NCI-H1694 treated with DMSO at 0.1 percent for 48 hours (cell line): ENCODE measurements at places on chromosomes 2 and 18.

GRCh38 chr2:239223310-239224198 is 177.3 kb downstream of the HDAC4 start:
- no peak for DNase-seq

GRCh38 chr2:193505620-193506019 is 1310.9 kb upstream of the TMEFF2 start:
- DNase-seq = no peak

- DNase-seq = no peak
Observed at GRCh38 chr2:108454440-108454839, 5.4 kb downstream of the GCC2 start.

DNA sequence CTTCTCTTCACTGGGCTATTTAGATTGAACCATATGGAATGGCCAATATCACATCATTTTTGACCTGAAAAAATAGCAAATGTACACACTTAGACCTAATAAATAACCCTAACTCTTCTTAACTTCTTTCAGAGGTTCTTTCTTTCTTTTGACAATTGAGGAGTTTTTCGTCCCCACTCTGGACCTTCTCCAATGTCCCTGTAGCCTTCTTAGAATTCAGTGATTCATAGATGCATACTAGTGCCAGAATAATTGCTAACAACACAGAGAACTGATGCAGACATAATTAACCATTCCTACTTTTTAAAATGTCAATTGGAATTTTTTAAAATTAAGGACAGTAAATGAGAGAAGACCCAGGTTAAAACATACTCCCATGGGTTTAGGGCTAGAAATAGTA is 20.0 kb downstream of the DAPL1 start:
- no peak for DNase-seq

DNA sequence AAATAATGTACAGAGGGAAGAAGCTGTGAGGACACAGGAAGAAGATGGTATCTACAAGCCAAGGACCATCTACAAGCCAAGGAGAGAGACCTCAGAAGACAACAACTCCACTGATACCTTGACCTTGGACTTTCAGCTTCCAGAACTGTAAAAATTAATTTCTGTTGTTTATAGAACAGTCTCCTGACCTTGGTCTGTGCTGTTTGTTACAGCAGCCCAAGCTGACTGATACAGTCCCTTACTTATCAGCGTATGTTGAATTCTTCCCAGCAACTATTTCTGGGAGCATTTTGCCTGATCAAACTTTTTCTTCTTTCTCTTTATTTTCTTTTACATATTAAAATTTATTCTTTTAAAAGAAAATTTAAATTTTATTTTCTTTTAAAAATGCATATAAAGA is 47.8 kb upstream of the IGFBP2 start:
- DNase-seq = no peak

DNA sequence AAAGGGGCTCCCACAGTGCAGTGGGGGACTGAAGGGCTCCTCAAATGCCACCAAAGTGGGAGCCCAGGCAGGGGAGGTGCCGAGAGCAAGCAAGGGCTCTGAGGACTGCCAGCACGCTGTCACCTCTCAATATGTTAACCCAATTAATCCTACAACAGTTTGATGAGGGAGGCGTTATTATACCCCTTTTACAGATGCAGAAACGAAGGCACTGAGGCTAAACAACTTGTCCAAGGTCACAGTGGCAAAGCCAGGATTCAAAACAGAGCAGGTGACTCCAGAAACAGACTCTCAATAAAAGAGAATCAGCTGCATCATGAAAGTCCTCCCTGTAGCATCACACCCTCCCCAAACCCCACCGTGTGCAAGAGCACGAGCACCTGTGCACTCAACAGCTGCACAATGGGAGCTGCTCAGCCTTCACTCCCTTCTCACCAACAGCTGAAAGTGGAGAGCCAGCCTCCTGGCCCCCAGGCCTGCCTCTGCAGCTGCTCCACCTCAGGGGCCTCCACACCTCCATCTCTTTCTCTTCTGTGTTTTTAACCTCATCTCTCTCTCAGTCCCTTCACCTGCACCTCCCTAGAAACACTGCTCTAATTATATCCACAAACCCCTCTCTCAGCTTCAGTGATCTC is 8.1 kb downstream of the NPC1 start:
- no peak for DNase-seq

DNA sequence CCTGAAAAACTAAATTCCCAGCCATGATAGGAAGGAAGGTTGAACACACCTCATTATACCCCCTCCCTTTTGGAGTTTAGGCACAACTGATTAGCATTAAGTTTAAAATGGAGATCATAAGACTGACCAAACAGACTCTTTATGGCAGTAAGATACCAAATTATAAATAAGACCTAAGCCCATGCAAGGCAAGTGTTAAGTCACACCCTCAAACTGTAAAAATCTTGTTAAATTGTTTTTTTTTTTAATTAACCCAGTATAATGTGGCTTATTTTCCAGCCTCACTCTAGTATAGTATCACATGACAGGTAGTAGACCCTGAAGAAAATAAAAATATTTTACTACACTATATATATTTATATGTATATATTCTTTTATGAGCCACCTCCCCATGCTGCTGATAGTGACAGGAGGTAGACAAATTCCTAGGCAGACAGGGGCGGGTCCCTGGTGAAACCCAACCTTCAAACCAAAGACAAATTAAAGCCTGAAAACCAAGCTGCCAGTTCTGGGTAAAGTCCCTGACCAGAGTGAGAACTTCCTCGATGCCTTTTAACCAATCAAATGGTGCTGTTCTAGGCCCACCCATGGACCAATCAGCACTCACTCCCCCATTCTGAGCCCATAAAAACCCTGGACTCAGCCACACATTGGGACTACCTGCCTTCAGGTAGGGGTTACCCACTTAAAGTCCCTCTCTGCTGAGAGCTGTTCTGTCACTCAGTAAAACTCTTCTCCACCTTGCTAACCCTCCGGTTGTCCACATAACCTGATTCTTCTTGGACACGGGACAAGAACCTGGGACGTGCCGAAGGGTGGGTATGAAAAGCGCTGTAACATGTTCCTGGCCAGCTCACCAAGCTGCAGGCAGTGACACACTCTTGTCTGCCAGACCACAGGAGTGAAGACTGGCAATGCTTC is 123.9 kb upstream of the B3GNT2 start:
- no peak for DNase-seq

DNA sequence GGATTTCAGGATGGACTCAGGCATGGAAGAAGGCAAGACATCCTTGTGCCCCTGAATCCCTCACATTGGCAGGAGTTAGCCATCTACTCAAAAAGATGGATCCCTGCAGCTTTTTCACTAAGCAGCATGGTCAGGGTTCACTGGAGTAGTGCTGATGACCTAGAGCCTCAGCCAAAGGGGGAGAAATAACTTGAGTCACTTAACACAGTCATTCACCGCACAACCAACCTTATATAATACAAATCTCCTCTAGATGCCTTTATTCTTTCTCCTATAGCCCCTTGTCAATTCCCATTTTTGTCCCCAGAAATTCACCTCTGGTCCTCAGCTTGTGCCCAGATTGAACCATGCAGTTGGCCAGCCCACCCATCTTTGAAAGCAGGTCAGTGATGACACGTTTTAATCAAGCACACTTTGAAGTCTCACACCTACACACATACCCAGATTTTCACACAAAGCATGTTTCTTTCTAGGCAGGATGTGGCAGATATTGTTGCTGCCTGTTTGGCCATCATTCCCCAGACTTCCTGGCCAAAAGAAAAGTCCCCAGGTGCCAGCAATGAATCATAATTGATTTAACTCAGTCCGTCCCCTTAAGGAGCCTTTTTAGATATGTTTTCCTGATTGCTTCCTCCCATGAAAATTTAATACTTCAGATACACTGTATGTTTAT is 84.2 kb downstream of the LBH start:
- no peak for DNase-seq

- DNase-seq = no peak
Observed at GRCh38 chr2:195651046-195651445, 6.0 kb upstream of the SLC39A10 start.

DNA sequence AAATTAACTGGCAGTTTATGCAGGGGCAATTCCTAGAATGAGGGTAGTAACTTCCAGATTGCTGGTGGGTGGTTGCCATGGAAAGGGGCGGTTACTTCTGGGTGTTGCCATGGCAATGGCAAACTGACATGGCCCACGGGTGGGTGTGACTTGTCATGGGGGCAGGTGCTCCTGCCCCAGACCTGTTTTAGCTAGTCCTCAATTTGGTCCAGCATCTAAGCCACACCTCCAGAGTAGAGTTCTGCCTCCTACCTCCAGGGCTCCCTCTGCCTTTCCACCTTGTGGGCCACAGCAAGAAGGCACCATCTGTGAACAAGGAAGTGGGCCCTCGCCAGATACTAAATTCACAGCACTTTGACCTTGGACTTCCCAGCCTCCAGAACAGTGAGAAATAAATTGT is 148.7 kb downstream of the TFCP2L1 start:
- no peak for DNase-seq

DNA sequence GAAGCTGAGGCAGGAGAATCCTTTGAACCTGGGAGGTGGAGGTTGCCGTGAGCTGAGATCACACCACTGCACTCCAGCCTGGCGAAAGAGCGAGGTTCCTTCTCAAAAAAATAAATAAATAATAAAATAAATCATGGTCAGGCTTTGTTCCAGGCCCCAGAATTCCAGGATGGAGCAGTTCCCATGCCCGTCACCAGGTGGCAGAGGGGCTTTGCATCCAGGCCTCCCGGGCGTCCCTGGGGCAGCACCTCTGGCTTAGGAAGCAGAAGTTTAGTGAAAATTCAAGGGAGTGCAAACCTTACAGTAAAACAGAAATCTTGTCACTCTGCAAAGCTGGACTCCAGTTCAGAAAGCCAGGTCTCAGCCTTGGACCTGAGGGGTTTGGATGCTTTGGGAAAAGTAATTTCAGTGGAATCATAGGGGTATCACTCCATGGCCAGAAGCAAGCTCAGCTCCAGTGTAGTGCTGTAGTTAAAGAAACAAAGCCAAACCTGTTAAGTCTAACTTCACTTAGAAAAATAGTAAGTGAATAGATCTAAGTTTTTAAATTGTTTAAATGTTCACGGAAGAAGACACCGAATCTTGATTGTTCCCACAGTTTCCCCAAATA is 512.7 kb downstream of the CMPK2 start:
- DNase-seq = peak; percentile 49

DNA sequence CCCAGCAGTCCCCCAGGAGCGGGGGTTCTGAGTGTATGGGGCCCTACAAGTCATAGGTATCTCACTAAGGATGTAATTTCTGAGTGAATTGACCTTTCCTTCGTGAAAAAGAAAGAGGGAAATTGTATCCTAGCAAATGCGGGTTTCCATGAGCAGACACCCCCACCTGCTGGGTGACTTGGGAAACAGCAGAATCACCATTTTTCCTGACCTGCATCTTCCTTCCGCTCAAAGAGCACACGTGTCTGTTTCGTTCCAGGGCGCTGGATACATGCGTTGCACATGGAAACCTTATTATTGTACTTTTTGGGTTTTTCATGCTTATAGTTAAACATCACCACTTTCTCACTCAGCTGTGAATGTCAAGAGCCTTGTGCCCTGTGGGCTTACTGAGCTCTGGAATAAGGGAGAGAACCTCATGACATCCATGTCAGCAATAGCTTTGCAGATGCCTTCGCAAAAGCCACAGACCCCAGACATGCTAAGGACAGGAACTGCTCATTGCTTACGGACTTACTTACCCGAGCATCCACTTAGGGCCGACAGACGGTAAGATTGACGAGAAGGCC is 132.8 kb downstream of the TPO start:
- DNase-seq = peak; percentile 39

GRCh38 chr2:110852541-110853263 is 120.3 kb downstream of the ACOXL start:
- DNase-seq = no peak

DNA sequence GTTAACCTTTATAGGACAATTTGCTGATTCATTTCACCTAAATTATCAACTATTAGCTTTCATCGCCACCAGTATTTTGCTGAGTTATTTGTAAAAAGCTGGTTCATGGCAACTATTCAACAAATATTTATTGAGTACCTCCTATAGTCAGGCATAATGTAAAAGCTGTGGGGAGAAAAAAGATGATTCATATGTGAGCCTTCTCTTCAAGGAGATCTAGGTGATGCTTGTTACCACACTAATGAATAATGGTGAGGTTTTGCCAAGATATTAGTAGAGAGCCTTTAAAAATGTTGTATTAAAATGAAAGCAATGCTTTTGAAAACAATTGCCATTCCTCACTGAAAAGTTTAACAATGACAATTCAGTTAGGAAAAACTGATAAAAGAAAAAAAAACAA is 187.8 kb downstream of the ANKRD44 start:
- no peak for DNase-seq

- DNase-seq = no peak
Observed at GRCh38 chr2:219282943-219283581, 3.9 kb downstream of the DNAJB2 start.

GRCh38 chr18:25561918-25562317 is 210.0 kb upstream of the ZNF521 start:
- no peak for DNase-seq

- DNase-seq = no peak
Observed at GRCh38 chr18:31402026-31402373, 25.4 kb downstream of the DSG4 start.

GRCh38 chr2:48440103-48440390 is 89.9 kb upstream of the STON1 start:
- DNase-seq = no peak

GRCh38 chr2:66428986-66429612 is 5.8 kb upstream of the MEIS1 start:
- peak; percentile 71 for DNase-seq

GRCh38 chr2:71496156-71496770 is 42.9 kb downstream of the DYSF start:
- no peak for DNase-seq

DNA sequence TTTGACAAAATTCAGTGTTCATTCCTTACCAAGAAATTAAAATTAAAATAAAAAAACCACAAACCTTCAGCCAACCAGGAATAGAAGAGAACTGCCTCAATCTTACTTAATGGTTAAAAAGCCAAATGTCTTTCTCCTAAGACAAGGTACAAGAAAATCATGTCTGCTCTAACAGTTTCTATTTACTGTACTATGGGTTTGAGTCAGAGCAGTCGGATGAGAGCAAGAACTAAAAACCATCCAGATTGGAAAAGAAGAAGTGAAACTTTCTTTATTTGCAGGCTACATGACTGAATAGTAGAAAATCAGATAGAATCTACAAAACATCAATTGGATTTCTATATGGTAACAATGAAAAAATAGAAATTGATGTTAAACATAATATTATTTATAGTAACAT is 555.5 kb upstream of the TNP1 start:
- DNase-seq = no peak

DNA sequence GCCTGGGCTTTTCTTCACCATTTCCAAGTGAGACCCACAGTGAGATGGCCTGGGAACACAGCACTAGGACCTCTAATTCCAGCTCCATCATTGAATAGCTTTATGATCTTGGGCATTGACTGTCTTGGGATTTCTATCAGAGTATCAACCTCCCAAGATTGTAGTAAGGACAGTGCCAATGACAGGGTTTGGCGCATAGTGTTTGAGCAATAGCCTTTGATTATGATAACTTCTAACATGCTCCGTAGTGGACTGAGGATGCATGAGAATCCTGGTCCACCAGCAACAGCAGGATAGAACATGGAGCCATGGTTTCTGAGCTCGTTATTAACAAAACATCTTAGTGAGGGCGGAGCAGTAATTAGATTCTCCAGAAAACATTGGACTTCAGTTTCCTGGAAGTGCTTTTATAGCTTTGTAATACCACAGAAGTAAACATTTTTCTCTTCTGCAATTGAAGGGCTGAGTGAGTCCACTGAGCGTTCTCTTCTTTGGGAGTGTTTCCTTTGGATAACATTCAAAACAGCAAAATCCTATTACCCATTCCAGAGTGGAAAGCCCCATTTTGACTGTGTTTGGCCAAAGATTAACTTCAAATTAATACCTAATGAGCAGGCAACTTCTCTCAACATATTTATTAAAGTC is 63.7 kb downstream of the IL1R2 start:
- no peak for DNase-seq

- DNase-seq = no peak
Observed at GRCh38 chr2:85501248-85501647, 37.7 kb upstream of the MAT2A start.
